H1 (cell line): ENCODE measurements at places on chromosomes 2 and 18.

GRCh38 chr2:159445307-159445706 lies 158.8 kb upstream of the WDSUB1 start:
- H3K36me3 ChIP-seq, result peaks cover 10% of the 10 kb centered on the region; the same call in 1 of the 2 replicates
- no peak overlapping the region for H3K4me3 ChIP-seq
- DNase-seq, result no peak
- H3K4me1 ChIP-seq, result peaks cover 4% of the 10 kb centered on the region; the same call in 1 of the 2 replicates
- H3K27me3 ChIP-seq, result no peaks in the 10 kb centered on the region

GRCh38 chr2:50719837-50720696 lies 311.9 kb downstream of the NRXN1 start:
- no peaks in the 10 kb centered on the region for H3K27me3 ChIP-seq
- H3K4me3 ChIP-seq, result no peak overlapping the region
- H3K27ac ChIP-seq, result no peak overlapping the region
- DNase-seq, result no peak
- peaks cover 14% of the 10 kb centered on the region for H3K4me1 ChIP-seq

GRCh38 chr2:127968610-127969339 lies 59.1 kb downstream of the SAP130 start:
- H3K27ac ChIP-seq, result no peak overlapping the region
- H3K27me3 ChIP-seq, result no peaks in the 10 kb centered on the region
- H3K36me3 ChIP-seq, result peaks cover 2% of the 10 kb centered on the region; the same call in 1 of the 2 replicates

GRCh38 chr2:85698184-85698879 lies 4.2 kb downstream of the GNLY start:
- no peak overlapping the region for H3K27ac ChIP-seq
- no peaks in the 10 kb centered on the region for H3K27me3 ChIP-seq
- no peaks in the 10 kb centered on the region for H3K4me1 ChIP-seq
- no peak overlapping the region for H3K4me3 ChIP-seq
- no peaks in the 10 kb centered on the region for H3K36me3 ChIP-seq

DNA sequence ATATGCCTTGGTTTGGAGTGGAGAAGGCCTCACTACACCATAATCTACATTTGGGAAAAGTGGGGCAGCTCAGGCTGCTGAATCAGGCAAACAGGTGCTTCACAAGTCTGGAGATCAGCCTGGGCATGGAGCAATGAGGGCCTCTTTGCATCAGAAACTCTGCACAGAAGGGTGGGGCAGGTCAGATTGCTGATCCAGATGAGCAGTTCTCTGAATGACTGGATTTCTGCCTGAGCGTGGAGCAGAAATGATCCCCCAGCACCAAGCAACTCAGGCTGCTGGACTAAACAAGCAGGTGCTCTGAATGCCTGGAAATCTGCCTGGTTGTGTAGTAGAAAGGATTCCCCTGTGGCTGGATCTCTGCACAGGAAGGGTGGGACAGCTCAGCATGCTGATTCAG lies 605.3 kb upstream of the ZNF804A start:
- no peaks in the 10 kb centered on the region for H3K27me3 ChIP-seq
- H3K4me3 ChIP-seq, result no peak overlapping the region
- H3K27ac ChIP-seq, result no peak overlapping the region
- DNase-seq, result no peak
